CD8-positive, alpha-beta memory T cell (primary cell): ENCODE measurements at places on chromosomes 1 and 21. TPM values are rescaled to one million over a fixed set of nuclear protein-coding genes. Genes with fewer than 3 reads are reported as not detected.

GRCh38 chr1:43809097-43809673 is 101.8 kb downstream of the ST3GAL3 start:
- H3K36me3 ChIP-seq = peaks cover 4% of the 10 kb centered on the region
- H3K27ac ChIP-seq = no peak overlapping the region
- H3K27me3 ChIP-seq = no peaks in the 10 kb centered on the region
- no peaks in the 10 kb centered on the region for H3K4me1 ChIP-seq
- no peak overlapping the region for H3K4me3 ChIP-seq

- no peak overlapping the region for H3K4me3 ChIP-seq
- H3K4me1 ChIP-seq = peaks cover 16% of the 10 kb centered on the region
- peak overlapping the region; percentile 91 for H3K27ac ChIP-seq
- no peaks in the 10 kb centered on the region for H3K27me3 ChIP-seq
- peaks cover 5% of the 10 kb centered on the region for H3K36me3 ChIP-seq
- DNase-seq = no peak
Observed at GRCh38 chr1:211381481-211382181, 55.0 kb downstream of the TRAF5 start.

DNA sequence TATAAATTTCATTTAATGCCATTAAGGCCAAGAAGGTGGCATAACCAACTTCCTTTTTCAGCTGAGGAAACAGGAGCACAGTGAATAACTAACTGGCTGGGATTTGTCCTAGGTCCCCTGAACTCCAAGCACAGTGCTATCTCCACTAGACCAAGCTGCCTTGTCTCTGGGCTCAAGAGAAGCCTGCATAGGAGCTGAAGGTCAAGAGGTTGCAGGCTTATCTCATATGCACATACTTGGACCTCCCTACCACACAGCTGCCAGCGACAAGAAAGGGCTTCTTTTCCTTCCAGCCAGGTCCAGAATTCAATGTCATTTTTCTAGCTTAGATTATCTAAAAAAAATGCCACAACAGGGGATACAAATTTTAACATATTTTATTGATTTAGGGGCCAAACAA is 27.1 kb downstream of the AK2 start:
- no peak overlapping the region for H3K27ac ChIP-seq
- no peak overlapping the region for H3K4me3 ChIP-seq
- H3K4me1 ChIP-seq = no peaks in the 10 kb centered on the region

DNA sequence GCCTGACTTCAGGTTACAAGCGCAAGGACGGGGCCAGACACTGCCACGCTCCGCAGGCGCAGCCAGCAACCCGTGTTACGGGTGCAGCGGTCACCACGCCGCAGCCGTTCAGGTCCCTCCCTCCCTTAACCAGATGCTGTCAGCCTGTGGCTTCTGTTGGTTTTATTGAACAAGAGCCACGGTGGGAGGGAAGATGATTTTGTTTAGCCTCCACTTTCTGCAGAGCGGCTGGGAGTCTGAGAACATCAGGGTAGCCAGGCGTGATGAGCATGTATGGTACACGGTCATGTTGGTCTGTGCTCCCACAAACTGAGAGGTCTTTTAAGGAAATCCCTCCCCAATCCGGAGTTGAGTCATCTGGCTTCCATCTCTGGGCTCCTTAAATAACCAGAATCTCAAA is 18.5 kb upstream of the ADARB1 start:
- H3K4me1 ChIP-seq = no peaks in the 10 kb centered on the region
- no peak overlapping the region for H3K27ac ChIP-seq
- H3K27me3 ChIP-seq = peaks cover 19% of the 10 kb centered on the region
- H3K4me3 ChIP-seq = no peak overlapping the region
- no peak for DNase-seq
- no peaks in the 10 kb centered on the region for H3K36me3 ChIP-seq

DNA sequence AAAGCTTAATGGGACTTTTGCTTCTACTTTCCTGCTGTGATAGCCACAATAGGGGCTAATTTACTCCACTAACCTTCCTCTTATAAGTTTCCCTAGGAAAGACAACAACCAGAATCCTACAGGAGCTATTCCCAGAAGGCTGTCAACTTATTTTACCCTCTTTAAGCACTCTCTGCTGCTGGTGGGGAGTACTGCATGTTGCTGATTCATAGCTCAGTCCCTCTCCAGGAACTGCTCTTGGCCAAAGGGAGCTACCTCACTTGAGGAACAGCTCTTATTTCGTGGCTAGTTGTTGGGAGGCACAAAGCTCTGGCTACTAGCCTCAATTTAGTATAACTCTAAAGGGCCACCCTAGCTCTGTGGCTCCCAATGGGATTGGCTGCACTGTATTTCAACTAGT is 37.2 kb downstream of the ADSS2 start:
- H3K4me3 ChIP-seq = no peak overlapping the region
- H3K4me1 ChIP-seq = no peaks in the 10 kb centered on the region
- no peaks in the 10 kb centered on the region for H3K27me3 ChIP-seq
- DNase-seq = no peak

DNA sequence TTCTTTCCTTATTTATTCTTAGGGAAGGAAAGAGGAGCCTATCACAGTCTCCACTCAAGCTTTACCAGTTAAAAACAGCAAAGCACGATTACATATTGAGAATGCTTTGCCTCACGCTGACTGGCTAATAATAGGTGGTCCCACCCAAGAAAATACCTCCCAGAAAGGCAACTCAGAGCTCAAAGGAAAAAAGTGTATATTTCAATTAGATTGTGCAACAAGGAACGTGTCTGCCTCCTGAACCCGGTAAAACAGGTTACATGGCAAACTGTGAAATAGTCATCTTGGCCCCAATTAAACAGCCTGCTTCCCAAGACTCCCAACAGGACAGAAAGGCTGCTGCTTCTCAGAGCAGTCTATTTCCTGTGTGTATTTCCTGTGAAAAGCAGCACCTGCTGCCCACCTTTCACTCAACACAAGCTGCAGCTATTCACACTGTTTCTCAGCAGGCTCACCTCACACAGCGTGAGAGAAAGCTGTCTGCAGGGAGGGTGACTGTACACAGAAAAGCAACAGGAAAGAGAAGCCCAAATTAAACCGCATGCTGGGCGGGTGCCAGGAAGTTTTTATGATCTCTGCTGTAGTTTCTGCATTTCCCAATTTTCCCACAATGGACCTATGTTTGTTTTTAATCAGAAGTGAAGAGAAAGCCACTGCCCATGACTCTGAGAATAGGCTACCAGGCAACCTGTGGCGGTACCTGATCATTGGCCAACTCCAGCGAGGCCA is 44.0 kb downstream of the URB1 start:
- no peak overlapping the region for H3K27ac ChIP-seq
- peaks cover 78% of the 10 kb centered on the region for H3K36me3 ChIP-seq
- no peak for DNase-seq
- no peak overlapping the region for H3K4me3 ChIP-seq
- H3K27me3 ChIP-seq = no peaks in the 10 kb centered on the region

DNA sequence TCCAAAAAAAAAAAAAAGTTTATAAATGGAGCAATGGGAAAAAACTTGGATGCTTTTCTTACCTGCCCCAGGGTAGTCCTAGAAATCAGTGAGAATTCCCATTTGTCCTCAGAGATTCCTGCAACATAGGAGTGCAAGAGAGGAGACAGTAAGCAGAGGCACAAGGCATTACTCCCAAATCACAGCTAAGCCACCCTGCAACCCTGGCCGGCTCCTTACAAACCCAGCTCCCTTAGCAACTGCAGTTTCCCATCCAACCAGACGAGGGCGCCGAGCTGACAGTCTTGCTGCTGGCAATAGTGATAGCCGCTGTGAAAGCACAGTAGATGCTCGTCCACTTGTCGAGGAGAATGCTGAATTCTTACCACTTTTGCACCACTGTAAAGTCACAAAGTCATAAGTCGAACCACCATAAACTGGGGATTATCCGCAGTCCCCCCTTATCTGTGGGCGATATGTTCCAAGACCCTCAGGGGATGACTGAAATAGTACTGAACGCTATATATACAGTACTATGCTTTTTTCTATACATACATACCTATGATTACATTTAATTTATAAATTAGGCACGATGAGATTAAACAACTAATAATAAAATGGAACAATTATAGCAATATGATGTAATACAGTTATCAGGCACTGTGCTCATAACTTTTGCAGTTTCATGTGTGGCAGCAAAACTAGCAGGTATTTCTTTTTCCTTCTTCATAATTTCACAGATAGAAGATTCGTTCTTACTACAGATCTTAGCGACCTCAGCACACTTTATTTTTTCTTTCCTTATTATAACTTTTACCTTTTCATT is 6.0 kb upstream of the PITHD1 start:
- H3K4me1 ChIP-seq = peaks cover 8% of the 10 kb centered on the region
- no peaks in the 10 kb centered on the region for H3K36me3 ChIP-seq
- no peaks in the 10 kb centered on the region for H3K27me3 ChIP-seq
- H3K27ac ChIP-seq = no peak overlapping the region

DNA sequence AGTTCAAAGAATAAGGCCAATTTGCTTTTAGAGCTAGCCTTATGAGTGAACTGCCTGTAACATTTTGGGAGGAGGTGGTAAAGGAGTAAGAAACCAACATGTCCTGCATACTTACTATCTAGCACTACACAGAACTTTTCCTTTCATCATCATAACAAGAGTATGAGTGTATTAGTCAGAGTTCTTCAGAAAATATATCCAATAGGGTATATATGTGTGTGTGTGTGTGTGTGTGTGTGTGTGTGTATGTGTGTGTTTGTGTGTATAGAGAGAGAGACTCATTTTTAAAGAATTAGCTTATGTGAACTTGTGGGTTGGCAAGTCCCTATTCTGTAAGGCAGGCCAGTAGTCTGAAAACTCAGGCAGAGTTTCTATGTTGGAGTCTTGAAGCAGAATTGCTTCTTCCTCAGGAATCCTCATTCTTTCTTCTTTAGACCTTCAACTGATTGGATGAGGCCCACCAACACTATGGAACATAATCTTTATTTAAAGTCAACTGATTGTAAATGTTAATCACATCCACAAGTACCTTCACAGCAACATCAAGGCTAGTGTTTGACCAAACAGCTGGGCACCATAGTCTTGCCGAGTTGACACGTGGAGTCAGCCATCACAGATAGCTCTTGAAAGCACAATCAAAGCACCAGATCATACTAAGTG is 121.9 kb downstream of the CYYR1 start:
- no peaks in the 10 kb centered on the region for H3K36me3 ChIP-seq
- H3K27ac ChIP-seq = no peak overlapping the region
- H3K4me3 ChIP-seq = no peak overlapping the region
- H3K27me3 ChIP-seq = no peaks in the 10 kb centered on the region
- DNase-seq = no peak

- H3K27me3 ChIP-seq = no peaks in the 10 kb centered on the region
- H3K27ac ChIP-seq = no peak overlapping the region
- DNase-seq = no peak
- no peaks in the 10 kb centered on the region for H3K36me3 ChIP-seq
- peaks cover 47% of the 10 kb centered on the region for H3K4me1 ChIP-seq
Observed at GRCh38 chr1:111615870-111616715, 3.5 kb upstream of the RAP1A start.

GRCh38 chr21:33619726-33620125 is 21.8 kb downstream of the CRYZL1 start:
- no peak for DNase-seq
- no peaks in the 10 kb centered on the region for H3K4me1 ChIP-seq
- no peaks in the 10 kb centered on the region for H3K36me3 ChIP-seq
- no peak overlapping the region for H3K27ac ChIP-seq

DNA sequence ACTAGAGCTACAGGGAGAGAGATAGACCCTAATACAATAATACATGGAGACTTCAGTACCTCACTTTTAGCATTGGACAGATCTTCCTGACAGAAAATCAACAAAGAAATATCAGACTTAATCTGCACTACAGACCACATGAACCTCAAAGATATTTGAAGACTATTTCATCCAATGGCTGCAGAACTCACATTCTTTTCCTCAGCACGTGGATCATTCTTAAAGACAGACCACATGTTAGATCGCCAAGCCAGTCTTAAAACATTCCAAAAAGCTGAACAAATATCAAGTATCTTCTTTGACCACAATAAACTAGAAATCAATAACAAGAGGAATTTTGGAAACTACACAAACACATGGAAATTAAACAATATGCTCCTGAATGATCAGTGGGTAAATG is 576.0 kb downstream of the KIF26B start:
- H3K36me3 ChIP-seq = no peaks in the 10 kb centered on the region
- H3K27ac ChIP-seq = no peak overlapping the region
- no peaks in the 10 kb centered on the region for H3K4me1 ChIP-seq
- H3K4me3 ChIP-seq = no peak overlapping the region

DNA sequence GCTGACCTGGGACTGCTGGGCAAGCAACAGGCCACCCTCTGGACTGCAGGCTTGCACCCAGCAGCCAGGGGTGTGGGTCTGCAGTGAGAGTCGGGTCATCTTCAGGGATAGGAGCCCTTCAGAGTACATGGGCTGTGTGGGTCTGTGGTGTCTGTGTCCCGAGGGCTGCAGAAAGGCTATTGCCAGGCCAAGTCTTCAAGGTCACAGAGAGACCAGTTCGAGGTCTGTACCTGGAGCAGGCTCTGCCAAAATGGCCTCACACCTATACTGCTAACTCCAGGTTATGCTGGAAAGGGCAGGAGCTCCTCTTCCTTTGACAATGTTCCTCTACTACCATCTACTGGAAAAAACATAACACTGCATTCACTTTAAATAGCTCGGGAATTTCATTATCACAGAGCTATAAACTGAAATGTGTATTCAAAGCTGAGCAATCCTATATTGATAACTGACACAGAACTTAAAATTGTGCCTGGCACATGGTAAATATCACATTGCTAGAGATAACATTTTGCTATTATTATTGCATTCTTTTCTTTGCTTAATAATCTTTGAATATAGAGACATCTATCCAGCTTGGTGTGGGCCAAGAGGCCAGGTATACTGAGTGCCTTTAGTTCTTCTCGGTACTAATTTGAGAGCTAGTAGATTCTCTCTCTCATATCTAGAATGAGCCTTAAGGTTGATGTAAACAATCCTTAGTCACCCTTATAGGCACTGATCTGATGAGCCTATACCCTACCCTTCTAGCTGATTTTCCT is 6.9 kb upstream of the DNAH14 start:
- no peak overlapping the region for H3K4me3 ChIP-seq
- H3K27ac ChIP-seq = no peak overlapping the region
- DNase-seq = no peak
- H3K36me3 ChIP-seq = no peaks in the 10 kb centered on the region

DNA sequence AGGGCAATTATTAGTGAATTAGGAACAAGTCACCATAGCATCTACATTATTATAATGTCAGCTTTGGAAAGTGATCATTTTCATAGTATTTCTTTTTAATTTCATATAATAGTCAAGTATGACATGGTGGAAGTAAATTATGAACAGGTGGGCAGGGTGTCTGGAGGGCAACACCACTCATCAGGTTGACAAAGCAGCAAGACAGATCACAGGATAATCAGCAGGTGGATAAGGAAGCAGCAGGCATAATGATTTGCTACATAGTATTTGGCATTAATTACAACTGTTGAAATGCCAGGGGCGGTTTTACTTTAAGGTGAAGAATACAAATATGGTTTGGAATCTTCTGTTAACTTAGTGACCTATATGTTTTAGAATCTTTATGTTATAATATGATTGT is 1342.2 kb downstream of the PLA2G4A start:
- no peaks in the 10 kb centered on the region for H3K27me3 ChIP-seq
- no peak for DNase-seq
- no peaks in the 10 kb centered on the region for H3K4me1 ChIP-seq
- H3K4me3 ChIP-seq = no peak overlapping the region
- no peak overlapping the region for H3K27ac ChIP-seq
- H3K36me3 ChIP-seq = no peaks in the 10 kb centered on the region

GRCh38 chr1:53982763-53983104 is 35.3 kb downstream of the LDLRAD1 start:
- H3K27me3 ChIP-seq = no peaks in the 10 kb centered on the region
- H3K36me3 ChIP-seq = no peaks in the 10 kb centered on the region
- no peak overlapping the region for H3K4me3 ChIP-seq
- H3K27ac ChIP-seq = no peak overlapping the region

Gene ATP1A2
- total RNA-seq = not detected

Gene NT5C1A
- total RNA-seq = not detected

Gene ACTN2
- total RNA-seq = not detected

Gene OR6N1
- not detected for total RNA-seq

Gene HSPG2
- 0.72 TPM for total RNA-seq
